ENCODE measurements at places on chromosomes 16 and 17.

- DNase-seq = no peak
These were observed 317.6 kb downstream of the SEC14L1 start for GRCh38 chr17:77458202-77459017.

GRCh38 chr17:15972497-15972951, 27.0 kb downstream of the ZSWIM7 start:
- DNase-seq = no peak

- DNase-seq = no peak
These were observed 10.9 kb upstream of the ITGA2B start for GRCh38 chr17:44400226-44400847.

- no peak for DNase-seq
These were observed 79.4 kb downstream of the PRKCA start for GRCh38 chr17:66381701-66382362.

- peak; percentile 58 for DNase-seq
These were observed 11.5 kb downstream of the CCL16 start for GRCh38 chr17:35969558-35970380.

DNA sequence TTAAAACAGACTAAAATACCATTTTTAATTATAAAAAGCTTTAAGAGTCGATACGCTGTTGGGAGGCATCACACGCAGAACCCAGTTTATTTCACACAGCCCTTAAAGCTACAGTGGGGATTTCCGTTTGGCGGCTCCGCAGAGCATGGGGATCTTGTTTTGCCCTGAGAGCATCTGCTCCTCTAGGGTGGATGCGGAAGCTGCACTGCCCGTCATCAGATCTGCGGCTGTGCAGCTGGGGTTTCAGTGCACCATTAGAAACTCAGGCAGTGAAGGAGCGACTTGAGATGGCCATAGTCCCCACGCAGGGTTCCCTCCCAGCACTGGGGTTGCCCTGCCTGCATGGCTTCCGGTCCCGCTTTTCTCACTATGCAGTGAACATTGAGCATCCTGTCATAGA, 62.2 kb upstream of the CHMP6 start:
- DNase-seq = no peak

- no peak for DNase-seq
These were observed 38.5 kb upstream of the CORO6 start for GRCh38 chr17:29661213-29661612.

DNA sequence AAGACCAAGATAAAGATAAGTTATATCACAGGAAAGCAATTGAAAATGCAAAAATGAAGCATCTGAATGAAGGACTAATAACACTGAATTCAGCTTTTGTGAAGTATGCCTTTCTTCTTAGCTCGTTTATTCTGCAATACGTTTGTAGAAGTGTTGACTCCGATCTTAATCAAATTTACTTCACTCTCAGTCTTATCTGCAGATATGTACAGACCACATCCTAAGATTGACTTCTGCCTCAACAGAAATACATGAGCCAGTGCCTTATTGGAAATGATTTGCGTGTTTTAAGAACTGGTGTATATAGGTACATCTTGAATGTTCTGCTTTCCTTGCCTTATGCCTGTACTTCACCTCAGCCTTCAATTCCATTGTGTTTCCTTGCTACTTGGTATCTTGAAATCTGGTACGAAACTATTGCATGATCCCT, 1.3 kb downstream of the ATF7IP2 start:
- DNase-seq = no peak
